Inflammatory macrophage (primary cell): ENCODE measurements at places on chromosomes 1 and 21.

DNA sequence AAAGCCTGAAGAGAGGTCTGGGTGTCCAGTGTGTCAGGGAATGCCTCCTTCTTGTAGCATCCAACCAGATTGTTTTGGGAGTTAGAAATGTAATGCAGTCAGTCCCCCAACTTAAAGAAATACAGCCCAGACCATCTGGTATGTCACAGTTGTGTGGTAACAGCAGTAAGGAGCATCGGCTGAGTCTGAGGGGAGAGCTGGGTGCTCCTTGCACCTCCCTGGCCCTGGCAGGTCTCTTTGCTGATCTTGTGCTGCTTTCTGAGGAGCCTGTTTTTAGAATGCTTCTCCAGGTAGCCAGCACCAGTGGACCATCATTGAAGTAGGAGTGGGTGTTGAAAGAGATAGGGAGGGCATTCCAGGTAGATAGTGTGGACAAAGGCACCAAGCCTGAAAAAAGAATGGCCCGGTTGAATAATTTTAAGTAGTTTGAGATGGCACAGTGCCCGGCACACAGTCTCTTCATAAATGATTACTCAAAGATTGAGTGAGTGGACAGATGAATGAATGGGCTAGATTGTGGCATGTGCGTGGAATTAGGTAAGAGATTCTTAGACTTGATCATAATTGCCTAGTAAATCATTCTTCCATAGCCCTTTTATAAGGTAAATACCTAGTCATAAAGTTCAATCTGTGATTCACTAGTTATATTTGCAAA lies 46.5 kb downstream of the LAMC1 start:
- no peak for DNase-seq

DNA sequence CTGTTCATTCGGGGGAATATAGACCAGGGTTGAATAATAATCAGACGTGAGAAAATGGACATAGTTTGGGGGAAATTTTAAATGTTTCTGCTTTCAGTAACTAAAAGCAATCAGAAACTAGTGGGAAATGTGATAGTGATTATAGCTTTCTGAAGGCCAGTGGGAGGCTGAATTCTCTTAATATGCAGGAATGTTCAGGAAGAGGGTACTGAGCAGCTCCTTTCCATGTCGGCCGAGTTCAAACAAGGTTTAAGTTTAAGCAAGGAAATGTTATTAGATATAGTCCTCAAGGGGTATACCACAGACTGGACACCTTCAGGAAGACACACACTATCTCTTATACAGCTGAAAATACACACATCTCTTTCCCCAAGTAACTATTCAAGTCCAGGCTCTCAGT lies 105.5 kb downstream of the HHAT start:
- DNase-seq, result no peak

GRCh38 chr1:48030696-48031365 lies 33.6 kb upstream of the TRABD2B start:
- DNase-seq, result no peak

GRCh38 chr1:186091222-186091720 lies 283.8 kb downstream of the TPR start:
- no peak for DNase-seq

DNA sequence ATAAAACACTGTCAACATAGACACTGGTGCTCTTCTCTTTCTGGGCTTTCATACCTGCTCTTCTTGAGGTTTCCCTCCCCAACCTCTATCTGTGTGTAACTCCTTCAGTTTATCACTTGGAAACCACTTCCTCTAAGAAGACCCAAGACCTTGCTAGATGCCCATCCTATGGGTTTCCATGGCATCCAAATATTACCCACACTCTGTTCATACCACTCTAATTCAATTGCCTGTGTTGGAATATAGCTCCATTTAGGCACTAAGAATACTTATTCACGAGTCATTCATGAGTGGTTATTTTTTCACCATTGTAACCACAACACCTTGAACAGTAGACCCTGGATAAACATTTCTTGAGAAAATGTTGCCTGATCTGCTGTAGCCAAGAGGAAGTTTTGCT lies 231.1 kb upstream of the SGIP1 start:
- DNase-seq, result no peak

DNA sequence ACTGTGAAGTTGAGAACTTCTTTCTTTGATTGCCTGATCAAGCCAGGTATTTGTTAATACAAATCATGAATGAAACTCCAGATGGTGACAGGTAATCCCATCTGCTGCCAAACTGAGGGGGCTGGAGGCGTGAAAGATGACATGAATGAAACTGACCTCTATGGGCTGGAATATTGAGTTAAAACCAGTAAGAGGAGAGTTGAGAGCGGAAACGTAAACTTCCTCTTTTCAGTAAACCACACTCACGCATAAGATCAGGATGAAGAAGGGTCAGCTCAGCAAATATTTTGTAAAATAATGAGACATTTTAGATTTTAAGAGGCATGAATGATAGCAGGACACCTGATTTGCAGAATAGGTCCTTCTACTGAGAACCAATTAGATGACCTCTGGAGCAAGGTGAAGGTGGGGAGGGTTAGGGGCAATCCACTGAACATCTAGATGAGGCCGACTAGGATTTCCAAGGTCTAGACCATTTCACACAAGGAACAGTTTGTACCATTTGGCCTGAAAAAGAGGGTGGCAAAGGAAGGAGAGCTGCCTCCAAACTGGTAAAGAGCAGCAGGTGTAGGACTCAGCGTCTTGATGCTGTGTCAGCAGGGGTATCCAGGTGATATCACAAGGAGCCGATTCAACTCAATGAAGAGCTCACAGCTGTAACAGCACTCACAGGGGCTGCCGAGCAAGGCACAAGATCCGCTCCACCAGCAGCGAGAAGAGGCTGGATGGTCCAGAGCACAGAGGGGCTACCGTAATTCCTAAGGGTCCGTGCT lies 132.6 kb downstream of the NTPCR start:
- peak; percentile 27 for DNase-seq

DNA sequence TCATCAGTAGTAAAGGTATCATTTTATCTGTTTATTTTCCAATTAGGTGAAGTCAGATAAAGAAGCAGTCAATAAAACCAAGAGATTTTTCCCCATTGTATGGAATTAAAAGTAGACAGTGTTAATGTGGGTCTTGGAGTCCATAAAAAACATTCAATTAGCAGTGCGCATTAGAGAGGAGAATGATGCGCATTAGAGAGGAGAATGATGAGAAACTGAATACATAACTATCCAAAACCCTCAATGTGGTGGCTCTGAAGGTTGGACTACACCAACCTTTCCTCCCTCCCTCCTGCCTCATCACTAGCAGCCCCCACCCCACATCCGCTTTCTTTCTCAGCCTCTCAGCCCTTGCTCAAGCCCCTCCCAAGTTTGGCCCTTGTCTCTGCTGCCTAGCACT lies 99.5 kb downstream of the DAB1 start:
- DNase-seq, result no peak

DNA sequence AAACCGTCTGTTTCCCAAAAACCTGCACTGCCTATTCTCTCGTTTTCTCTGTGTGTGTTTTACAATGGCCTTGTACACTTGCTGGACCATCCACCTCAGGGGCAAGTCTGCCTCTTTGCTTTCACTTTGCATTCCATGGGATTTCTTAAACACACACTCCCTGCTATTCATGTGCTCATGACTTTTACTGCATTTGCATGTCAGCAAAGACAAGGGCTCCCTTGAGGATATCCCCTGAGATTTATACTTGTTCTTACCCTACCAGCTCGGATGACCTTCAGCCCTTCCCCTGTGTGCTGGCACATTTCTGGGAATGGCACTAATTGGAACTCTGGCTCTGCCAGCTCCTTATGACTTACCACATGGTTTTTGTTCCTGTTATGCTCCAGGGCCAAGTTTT lies 386.9 kb downstream of the AMY1C start:
- no peak for DNase-seq

DNA sequence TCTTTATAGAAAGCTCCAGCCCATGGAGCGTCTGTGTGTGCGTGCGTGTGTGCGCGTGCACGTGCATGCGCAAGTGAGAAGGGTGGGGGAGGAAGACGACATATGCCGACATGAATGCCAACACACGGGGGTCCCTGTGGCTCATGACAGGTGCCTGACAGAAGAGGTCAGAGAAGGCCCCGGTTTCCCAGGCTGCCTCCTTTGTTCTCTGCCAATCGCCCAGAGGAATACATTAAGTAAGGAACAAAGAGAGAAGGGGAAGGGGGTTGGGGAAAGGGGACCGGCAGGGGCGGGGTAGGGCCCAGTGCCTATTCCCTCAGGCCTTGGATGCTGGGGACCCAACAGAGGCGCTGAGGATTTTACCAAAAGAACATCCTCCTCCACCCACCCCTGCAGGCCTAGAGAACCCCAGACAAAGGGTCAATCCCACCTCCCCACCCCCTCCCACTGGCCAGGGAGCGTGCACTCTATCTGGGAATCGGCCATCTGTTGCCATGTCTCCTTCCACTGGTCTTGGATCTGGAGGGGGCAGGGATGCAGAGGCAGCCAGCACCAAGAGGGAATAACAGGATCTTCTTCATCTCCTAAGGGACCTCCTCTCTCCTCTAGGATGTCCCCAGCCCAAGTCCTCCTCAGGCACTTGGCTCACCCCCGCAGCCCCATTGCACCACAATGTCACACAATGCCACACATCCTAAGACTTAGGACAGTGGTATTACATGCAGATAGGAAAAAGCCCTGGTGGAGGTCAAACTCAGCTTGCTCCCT lies 39.4 kb downstream of the PIK3C2B start:
- DNase-seq, result no peak

DNA sequence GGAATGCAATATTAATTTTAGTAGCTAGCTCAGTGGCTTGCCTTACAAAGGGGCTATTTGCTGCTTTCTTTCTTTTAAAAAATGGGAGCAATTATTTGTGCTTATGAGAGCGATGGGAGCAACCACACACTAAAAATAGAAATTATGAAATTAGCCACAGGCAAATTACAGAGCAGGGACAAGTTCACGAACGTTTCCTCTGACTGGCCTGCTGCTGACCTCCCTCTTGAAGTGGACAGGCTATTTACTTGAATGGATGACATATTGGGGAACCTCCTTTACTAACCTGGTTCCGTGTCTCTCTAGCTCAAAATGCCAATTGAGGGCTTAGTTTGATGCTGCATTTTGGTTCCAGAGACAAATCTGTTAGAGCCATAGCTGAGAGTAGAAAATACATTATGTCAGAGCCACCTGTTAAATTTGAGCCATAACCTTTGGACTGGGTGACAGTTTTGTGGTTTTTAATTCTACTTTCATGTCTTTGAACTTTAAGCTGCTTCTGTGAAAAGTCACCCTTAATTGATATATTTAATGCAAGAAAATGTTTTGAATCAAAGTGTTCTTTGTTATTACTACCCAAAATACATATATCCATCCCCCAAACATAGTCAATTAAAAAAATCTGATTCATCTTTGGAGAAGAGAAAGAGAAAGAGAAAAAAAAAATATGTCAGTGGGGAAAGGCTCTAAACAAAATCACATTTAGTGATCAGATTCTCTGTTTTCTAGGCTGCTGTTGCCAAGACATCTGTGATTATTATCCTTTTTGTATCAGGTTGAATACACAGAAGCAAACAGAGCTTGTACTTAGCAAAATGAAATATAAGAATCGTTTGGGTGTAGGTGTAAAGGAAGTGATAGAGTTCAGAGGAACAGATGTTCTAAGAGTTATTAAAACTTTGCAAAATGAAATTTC lies 351.9 kb downstream of the ADGRL2 start:
- peak; percentile 2 for DNase-seq

GRCh38 chr21:45278156-45278911 lies 9.4 kb downstream of the POFUT2 start:
- DNase-seq, result no peak

DNA sequence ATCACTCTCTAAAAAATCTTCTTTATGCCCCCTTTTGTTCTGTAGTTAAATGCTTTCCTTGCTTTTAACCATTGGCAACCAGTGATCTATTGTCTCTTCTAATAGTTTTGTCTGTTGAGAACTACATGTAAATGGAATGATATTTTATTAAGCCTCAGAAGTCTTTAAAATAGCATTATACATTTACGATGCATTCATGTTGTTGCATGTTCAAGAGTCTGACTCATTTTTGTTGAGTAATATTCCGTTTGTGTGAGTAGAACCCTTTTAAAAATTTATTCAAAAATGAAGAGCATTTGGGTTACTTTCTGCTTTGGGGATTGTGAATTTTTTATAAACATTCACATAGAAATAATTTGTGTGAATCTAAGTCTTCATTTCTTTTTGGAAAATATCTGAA lies 1352.9 kb downstream of the NCAM2 start:
- DNase-seq, result no peak

DNA sequence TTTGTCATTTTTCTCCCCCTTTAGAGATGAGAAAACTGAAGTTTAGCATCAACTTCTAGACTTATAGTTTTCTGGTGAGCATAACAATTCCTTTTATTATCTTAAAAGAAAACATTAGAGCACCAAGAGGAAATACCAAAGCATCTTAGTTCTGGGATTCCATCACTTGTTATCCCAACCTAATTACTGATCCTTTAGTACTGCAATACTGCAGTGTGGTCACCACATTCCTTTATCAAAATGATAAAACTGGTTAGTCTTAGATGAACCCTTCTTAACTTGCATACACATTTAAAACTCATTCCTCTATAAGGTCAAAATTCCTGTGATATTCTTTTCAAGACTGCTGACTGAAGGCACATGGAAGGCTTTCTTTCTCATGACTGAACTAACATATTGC lies 23.1 kb downstream of the SOD1 start:
- no peak for DNase-seq

DNA sequence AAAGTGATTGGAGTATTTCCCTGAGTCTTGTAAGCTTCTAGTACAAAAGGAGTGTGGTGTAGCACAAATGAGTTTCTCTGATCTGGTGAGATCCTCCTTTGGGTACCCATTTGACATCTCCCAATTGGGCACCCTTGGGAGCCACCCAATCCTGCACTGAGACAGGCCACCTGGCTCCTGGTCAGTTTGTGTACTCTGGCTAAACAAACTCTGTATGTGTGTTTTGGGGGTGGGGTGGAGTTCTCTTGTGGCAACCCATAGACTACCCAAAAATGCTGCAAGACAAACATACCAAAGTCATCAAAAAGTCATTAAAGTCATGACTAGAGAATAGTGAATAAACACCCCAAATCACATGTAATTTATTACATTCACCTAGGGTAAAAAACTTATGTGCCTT lies 8.4 kb upstream of the HIVEP3 start:
- DNase-seq, result no peak

GRCh38 chr1:44326821-44327465 lies 28.1 kb downstream of the ERI3 start:
- DNase-seq, result no peak

GRCh38 chr1:155688324-155689080 lies at the start of gene YY1AP1:
Gene YY1AP1, minus strand, starts transcription at chr1:155688774. Its CDS starts 8,338 bp downstream, at chr1:155680436.
- DNase-seq, result peak; percentile 80

DNA sequence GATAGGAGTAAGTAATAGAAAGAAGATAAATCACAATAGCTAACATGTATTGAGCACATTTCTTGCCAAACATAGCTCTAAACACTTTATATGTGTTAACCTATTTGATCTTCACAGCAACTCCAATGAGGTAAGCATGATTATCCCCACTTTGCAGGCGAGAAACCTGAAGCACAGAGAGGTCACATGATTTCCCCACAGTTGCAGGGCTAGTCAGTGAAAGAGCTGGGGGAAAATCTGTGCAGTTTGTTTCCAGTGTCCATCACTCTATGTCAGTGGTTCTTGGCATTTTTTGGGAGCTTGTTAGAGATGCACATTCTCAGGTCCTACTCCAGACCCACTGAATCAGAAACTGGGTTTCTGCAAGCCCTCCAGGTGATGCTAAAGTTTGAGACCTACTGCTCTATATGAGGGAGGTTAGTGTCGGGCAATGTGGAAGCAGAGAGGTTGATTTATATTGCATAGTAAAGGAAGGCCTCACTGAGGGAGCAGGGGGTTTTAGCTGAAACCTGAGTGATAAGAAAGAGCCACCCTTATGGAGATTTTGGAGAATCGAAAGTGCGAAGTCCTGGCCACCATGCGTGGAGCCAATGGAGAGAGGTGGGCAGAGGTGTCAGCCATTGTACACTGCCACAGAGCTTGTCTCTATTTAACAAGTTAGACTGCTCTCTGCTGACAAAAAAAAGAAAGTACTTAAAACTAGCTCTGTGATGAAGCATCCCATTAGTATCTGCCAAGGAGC lies 20.9 kb downstream of the MCOLN3 start:
- peak; percentile 26 for DNase-seq
